ENCODE measurements at places on chromosomes 5 and 9.

DNA sequence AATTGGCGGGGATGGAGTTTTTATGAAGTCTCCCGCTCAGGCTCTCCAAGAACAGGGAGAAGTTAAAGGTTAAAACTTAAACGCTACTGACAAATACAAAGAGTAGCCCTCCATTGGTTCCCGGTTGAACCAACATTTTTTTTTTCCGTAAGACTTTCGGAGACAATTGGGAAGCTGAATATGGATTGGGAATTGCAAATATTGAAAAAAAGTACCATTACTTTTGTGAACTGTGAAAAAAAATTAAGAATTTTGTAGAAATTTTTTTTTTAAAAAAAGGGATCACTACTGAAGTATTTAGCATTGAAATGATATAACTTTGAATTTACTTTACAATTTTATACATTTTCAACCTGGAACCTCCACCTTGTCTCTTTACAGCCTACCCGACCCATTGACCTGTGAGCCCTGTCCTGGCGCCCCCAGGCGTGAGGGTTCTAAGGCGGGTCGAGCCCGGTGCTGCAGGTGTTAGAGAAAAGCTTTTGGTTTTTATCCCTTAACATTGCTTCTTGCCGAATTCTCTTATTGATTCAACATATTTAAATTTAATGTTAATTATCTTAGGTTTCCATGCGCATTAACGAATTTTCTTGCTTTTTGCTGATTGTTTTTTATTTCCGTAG is 448 bp upstream of the ZNF782 start:
- DNase-seq = no peak

DNA sequence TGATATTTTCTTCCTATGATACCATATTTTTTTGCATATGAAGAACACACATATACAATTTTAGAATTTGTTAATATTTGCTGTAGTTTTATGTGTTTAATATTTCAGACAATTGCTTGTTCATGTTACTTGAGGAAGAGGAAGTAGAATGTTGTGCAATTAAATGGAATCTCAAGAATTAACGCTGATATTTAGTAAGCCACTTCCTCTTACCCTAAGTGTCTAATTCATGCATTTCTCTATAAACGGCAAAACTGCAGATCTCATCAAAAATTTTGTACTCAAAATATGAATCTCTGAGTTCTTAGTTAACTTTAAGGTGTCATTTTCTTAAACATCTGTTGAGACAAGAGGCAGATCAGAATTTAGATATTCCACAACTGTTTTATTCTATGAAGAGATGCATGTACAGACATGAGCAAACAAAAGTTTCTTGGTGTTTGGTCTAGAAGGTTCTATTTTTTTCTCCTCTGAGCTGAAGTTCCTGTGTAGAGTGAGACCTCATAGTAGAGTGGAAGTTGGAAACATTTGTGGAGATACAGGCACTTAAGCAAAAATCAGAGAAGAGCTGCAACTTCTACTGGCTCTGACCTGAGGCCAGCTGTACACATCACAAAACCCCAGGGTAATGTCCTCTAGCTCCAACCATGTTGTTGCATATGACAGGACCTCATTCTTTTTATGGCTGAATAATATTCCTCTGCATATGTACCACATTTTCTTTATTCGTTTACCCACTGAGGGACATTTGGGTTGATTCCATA is 16.6 kb upstream of the TGFBI start:
- DNase-seq = no peak

DNA sequence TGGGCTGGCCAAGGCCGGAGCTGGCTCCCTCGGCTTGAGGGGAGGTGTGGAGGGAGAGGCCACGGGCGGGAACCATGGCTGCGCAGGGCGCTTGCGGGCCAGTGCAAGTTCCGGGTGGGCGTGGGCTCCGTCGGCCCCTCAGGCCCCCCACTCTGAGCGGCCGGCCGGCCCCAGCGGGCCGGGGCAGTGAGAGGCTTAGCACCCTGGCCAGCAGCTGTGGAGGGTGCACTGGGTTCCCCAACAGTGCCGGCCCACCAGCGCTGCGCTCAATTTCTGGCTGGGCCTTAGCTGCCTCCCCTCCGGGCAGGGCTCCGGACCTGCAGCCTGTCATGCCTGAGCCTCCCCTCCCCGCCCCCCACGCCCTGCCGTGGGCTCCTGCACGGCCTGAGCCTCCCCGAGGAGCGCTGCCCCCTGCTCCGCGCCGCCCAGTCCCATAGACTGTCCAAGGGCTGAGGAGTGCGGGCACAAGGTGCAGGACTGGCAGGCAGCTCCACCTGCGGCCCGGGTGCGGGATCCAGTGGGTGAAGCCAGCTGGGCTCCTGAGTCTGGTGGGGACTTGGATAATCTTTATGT is 184.2 kb downstream of the ATPSCKMT start:
- no peak for DNase-seq

GRCh38 chr9:132041798-132042197 is 37.9 kb downstream of the MED27 start:
- DNase-seq = no peak

DNA sequence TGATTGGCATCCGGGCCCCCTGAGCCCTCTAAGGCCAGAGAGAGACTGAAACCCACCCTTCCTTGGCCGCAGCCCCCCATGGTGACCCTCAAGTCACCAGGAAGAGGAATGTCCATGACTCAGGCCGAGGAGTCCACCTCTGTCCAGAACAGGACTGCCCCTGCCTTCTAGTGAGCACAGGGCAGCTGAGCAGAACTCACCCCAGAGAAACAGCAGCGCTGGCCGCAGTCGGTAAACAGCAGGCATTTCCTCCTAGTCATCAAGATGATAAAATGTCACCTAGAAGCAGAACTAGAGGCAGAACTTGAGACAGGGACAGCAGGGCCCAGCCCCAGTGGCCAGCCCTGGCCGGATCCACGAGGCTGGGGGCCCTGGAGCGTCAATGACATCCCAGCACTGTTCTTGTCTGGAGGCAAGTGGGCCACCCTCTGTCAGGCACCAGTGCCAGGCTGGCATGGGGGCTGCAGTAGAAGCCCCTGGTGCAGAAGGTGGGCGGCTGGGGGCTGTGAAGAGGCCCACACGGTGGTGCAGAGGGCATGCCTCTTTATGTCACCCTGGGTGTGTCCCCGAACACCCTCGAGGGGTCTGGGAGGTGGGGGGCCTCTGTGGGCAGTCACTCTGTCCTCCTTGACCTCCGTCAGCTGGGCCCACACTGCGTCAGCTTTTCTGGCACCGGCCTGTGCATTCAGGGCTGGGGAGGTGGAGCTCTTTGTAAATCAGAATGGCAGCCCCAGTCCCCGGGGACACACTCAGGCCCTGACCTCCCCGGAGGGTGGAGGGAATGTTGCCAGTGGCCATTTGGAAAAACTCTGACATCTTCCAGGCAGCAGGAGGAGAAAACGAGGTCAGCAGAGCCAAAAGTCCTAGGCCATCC is 83.0 kb downstream of the NTNG2 start:
- DNase-seq = no peak

DNA sequence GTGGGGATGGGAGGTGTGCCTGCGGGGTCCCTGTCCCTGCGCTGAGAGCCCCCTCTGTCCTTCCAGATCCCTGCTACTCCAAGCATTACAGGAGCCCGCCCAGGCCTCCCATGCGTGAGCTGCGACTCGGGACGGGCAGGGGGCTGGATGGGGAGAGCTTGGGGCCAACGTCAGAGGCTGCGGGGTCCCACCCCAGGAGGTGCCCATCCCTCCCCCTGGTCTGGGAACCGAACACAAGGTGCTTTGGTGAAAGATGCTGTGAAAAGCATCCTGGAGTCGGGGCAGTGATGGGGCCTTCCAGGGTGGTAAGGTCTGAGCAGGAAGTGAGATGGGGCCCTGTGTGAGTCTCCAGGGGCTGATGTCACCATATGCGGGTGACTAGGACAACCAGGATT is 2.7 kb downstream of the LCN9 start:
- DNase-seq = no peak

GRCh38 chr5:107464876-107465275 is 205.9 kb downstream of the EFNA5 start:
- no peak for DNase-seq

- peak; percentile 59 for DNase-seq
Observed at GRCh38 chr5:14628346-14628745, 36.2 kb upstream of the OTULIN start.

DNA sequence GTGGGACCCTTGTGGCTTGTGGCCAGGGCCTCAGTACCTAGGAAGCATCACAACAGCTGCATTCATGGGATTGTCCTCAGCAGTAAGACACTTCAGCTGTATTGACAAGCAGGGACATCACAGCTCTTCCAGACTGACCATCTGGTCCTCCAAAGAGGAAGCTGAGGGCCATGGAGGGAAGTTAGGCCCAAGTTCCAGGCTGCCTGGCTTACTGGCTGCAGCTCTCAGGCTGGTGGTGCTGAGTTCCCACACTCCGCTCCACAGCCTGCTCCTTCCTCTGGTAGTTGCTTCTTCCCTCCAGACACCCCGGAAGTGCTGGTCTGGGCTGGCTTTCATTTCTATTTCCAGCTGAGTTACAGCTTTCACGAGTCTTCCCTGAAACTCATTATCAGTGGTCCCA is 5.7 kb upstream of the STING1 start:
- no peak for DNase-seq

DNA sequence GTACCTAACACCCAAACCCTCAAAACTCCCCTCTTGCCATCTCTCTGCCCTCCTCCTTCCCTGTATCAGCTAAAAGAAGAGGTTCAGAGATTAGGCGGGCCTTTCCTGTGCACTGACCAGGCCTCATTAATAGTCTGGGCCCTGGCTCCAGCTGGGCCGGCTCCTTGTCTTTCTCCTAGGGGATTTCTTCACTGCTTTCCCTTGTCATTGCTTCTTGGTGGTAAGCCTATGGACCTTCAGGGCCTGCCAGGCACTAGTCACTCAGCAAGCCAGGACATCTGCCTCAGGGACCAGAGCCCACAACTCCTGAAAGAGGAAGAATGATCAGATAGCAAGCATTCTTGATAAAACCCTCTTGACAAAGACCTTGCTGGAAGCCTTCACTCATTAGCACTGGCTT is 50.9 kb downstream of the MRRF start:
- DNase-seq = no peak

- no peak for DNase-seq
Observed at GRCh38 chr9:20980832-20981455, 50.5 kb downstream of the HACD4 start.

GRCh38 chr5:135355169-135355568 is 43.9 kb downstream of the MACROH2A1 start:
- no peak for DNase-seq

DNA sequence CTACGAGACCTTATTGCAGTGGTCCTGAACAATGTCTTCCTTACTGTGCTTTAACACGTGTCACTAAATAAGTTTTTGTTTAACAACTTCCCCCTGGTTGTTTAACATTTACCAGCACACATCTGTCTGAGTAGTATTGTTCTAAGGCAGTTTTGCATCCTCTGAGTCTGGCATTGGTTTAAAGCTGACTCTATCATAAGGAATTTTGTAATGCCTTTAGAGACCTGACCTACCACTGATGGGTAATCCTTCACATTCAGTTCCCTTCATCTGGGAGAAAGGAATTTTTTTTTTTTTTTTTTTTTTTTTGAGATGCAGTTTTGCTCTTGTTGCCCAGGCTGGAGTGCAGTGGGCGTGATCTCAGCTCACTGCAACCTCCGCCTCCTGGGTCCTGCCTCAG is 20.0 kb upstream of the PCAT7 start:
- DNase-seq = no peak

DNA sequence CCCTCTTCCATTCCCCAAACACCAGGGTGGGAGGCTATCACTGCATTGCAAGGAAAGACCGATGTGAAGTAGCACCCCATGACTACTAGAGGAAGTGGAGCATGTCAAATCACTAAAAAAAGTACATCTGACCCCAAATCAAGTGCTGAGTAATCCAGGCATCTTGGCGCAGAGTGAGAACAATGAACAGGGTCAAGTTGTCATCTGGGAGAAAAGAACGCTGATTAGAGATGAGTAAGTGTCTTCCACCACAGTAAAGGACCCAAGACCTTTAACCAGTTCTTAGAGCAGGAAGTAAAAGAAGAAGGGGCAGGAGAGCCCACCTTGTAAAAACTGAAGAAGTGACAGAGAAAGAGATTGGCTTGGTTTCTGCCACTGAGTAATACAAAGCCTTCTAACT is 75.0 kb upstream of the RAD23B start:
- no peak for DNase-seq

DNA sequence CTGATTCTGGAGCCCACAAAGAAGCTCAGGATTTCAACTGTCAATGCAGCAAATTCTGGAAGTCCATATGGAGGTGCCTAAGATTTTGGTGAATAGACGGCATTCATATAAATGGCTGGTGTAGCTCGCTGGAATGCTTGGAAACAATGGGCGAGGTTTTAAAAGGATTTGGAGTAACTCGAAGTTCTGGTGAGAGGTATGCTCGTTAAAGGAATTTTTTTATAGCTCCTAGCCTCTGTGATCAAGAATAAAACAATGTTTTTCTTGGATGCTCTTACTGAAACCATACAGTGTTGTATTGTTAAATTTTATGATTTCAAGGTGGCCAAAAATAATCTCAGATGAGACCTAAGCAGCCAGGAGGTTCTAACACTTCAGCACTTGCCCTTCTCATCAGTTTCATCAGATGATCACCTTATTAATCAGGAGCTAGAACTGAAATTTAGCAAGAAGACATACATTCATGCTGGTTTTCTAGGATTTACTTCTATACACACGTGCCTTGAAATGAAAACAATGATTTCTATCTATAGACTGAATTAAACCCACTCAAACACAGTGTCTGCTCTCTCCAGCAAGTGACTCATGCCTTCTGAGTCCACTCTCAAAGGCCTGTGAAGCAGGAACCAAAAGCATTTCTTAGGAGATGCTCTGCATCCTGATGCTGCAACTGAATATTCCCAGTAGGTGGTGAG is 79.2 kb downstream of the OTULIN start:
- no peak for DNase-seq

DNA sequence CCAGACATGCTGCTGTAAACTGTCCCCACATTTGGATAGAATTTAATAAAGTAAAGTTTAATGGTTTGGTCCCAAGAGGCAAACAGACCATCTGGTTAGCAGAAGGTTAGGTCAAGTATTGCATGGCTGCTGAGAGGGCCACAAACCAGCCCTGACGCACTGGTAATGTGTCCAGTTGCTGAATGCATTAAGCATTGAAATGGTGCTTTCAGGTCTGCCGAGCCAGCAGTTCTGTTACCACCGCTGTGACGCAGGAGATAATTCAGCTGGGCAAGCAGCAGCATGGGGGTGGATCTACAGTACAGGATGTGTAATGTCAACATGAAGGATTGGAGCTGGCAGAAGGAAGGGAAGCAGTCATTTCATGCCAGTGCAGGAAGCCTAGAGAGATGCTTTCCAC is 16.0 kb downstream of the ZNF462 start:
- no peak for DNase-seq

GRCh38 chr9:135485385-135485784 is 5.8 kb downstream of the PPP1R26 start:
- no peak for DNase-seq
